ENCODE measurements at places on chromosomes 1 and 21.

DNA sequence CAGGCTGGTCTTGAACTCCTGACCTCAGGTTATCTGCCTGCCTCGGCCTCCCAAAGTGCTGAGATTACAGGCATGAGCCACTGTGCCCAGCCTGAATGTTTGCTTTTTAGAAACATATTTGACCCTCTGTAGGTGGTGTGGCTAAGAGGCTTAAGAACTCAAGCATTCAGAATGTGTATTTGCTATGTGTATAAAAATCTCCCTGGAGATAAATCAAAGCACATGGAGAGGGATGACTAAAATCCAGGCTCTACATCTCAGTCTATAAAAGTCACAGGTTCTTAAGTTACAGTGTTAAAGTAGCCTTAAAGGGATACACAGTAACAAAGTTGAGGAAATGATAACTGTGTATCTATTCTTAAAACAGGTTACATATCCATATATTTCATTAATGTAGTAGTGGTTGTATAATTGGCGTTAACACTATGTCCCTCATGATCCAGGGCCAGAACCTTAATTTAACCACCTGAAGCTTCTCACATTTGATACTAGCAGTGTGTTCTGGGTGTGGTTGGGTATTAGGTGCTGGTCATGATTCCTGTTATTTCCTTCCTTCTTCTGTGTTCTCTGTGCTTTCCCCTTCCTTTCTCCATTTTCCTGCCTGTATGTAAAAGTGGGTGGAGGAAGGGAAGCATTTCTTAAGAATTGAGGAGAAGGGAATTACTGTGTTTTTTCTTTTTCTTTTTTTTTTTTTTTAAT, 16.2 kb downstream of the GIPC2 start:
- no peak for DNase-seq

DNA sequence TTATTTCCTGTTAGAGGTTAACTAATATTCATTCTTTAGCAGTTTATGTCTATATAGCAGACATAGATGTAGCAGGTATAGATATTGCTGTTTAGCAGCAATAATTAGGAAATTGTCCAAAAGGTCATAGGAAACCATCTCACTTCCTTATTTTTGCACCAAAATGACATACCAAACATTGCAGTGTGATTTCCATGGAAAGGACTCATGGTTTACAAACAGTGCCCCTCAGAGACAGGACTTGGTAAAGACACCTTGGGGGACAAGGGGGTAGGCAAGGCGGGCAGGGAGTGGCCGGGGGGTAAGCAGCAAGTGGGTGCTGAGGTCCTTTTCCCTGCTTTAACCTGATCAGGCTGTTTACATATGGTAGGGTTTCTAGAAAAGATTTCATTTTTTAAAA, 30.5 kb downstream of the BATF3 start:
- no peak for DNase-seq

- DNase-seq = no peak
Observed at GRCh38 chr1:211371406-211372105, 44.9 kb downstream of the TRAF5 start.

DNA sequence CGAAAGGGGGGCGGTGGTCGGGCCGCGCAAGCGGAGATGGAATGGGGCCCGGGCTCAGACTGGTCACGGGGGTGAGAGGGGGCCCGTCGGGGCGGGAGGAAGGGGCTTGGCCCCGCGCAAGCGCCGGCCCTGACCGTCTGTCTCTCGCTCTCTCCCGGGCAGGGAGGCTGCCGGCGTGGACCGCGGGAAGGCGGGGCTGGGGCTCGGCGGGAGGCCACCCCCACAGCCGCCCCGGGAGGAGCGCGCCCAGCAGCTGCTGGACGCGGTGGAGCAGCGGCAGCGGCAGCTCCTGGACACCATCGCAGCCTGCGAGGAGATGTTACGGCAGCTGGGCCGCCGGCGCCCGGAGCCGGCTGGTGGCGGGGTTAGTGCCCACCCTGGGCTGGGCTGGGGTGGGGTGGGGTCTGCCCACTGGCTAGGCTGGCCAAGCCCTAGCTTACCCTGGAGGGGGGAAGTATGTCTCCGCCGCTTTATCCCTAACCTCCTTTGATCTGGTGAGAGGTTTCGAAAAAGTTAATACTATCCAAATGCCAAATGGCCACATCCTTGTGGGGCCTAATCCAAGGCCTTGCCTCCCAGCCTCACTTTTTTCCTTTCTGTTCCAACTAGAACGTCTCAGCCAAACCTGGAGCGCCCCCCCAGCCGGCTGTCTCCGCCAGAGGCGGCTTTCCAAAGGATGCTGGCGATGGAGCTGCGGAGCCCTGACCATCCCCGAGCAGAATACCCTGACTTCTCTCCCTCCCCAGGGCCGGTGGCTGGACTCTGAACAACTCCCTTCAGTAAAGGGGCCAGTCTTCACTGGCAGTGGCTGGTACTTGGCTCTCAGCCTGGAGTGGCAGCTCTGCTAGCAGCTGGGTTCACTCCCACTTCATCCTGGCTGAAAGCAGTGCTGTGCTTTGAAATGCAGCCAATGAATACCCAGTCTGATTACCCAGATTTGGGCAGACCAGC, 636 bp upstream of the YRDC start:
- peak; percentile 81 for DNase-seq

GRCh38 chr1:204709021-204709420, 23.5 kb upstream of the LRRN2 start:
- DNase-seq = no peak

DNA sequence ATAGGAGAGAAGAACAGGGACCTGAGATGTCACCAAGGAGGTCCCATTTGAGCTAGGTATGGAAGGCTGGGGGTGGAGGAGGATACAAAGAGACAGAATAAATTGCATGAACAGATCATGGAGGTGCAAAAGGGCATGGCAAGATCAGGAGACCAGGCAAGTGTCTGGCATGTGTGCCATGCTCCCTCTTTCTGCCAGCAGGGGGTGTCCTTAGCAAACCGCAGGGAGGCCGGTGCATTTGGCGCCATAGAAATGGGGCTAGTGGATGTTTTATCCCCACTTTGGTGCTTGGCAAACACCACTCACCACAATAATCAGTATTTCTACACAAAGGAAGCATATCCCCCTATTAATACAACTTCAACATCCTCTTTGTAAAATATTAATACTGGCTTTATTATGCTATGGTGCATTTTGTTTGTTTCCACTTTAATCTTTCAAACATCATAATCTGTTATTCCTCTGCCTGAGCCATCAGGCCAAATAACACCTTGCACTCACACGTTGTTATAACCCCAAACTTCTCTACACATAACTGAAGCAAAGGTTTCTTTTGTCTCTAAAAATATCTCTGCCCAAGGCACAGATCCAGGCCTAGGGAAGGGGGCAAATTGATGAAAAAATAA, 25.9 kb downstream of the S100A6 start:
- peak; percentile 26 for DNase-seq

- DNase-seq = no peak
Observed at GRCh38 chr1:66285618-66286270, 248.2 kb upstream of the SGIP1 start.

All from NCI-H1092 (cell line).